NCI-H146 (cell line): ENCODE measurements at places on chromosomes 16 and 17.

DNA sequence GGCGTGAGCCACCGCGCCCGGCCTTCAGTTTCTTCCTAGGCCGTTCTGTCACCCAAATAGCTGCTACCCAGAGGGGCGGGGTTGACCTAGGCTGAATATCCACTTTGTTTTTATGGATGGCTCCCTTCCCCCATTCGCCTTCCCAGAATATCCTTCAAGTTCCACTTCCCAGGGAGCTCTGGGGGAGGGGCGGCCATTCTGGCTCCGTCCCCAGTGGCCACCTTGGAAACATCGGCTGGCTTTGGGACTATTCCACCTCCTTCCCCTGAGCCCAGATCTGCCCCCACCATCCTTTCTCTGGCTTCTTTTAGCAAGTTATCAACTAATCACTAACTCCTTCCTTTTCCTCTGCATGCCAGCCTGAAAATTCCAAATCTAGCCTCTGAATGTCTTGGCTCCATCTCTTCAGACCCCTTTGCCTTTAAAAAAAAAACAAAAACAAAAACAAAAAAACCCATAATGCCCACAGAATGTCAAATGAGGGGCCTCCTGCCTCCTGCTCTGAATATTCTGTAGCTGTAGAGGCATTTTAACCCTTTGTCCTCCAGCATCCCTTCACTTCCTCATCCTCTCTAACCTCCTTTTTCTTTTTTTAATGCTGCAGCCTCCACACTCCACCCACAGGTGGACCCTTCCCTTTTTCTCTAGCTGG lies 6.4 kb downstream of the ATP1B2 start:
- DNase-seq: no peak

DNA sequence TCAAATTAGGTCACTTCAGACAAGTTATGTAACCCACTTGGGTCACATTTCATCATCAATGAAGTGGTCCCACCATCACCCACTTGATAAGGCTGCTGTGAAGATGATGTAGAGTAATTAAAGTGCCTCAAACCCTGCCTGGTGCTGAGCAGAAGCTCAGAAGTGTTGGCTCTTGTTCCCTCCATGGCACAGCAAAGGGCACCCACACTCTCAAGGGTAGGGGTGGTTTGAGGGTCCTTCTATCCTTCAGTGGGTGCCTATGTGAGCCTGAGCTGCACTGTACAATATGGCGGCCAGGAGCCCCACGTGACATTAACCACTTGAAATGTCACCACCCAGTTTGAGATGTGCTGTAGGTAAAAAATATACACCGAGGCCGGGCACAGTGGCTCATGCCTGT lies 71.5 kb downstream of the CYTH1 start:
- DNase-seq: no peak

- DNase-seq: peak; percentile 15
These were observed 8.9 kb upstream of the CDC42EP4 start for GRCh38 chr17:73320601-73321264.

DNA sequence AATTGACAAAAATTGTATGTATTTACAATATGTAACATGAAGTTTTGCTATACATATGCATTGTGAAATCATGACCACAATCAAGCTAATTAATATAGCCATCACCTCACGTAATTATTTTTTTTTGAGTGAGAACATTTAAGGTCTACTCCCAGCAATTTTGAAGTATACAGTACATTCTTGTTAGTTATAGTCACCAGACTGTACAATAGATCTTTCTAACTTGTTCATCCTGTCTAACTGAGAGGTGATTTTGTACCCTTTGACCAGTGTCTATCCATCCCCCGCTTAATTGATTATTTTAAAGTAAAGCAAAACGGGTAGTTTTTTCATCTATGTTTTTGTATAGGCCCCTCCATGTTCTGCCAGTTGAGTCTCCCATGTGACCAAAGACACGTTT lies 30.3 kb downstream of the NTN1 start:
- no peak for DNase-seq

- DNase-seq: peak; percentile 51
These were observed 6.4 kb upstream of the LGALS3BP start for GRCh38 chr17:78986048-78986648.

DNA sequence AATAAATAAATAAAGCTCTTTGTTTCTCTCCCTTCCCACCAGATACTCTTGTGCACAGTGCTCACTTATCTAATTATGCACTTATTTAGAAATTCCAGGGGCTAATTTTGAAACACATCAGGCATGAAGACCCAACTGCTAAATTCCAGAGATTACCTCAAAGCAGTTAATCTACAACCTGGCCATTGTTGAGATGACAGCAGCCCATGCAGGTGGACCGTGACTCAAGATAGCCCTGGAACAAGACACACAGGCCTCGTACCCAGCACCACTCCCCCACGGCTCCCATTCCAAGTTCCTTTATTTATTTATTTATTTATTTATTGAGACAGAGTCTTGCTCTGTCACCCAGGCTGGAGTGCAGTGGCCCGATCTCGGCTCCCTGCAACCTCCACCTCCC lies 60.1 kb upstream of the NPEPPS start:
- no peak for DNase-seq

GRCh38 chr16:65786916-65787315 lies 579.6 kb upstream of the CDH5 start:
- no peak for DNase-seq

- DNase-seq: no peak
These were observed 205.4 kb downstream of the ANKFN1 start for GRCh38 chr17:56358651-56359050.

GRCh38 chr16:4752351-4753100 lies 14.4 kb downstream of the ZNF500 start:
- no peak for DNase-seq

DNA sequence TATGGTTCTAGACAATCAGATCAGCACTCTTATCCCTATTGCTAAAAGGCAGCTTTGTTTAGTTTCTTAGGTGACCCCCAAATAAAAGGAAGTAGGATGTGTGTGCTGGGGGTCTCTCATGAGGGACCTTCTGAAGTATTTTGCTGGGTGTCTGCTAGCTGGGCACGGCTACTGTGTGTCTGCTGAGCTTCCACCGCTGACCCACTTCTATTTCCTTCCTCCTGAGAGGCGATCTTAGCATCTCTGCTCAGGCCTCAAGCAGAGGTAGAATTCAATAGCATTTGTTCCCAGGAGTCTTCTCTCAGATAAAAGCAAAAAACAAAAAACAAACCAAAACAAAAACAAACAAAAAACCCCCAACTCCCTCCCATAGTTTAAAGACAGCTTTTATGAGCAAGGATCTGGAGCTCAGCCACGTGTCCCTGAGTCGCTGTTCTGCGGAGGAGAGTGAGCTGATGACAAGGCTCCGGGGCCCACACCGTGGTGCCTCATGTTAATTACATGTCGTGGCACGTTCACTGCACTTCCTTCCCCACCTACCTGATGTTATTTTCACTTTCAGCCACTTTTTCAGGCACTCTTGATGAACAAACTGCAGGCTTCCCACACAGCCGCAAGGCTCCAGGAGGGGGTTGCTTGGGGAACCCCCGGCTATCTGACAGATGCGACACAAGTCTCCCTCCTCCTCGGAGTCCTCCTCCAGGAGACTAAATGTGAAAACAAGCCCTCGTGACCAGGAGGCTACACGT lies 83.5 kb downstream of the MARCHF10 start:
- DNase-seq: no peak

- peak; percentile 42 for DNase-seq
These were observed 22.6 kb downstream of the RNF213 start for GRCh38 chr17:80283116-80283852.

GRCh38 chr16:85625485-85626117 lies 12.5 kb downstream of the GSE1 start:
- peak; percentile 57 for DNase-seq

DNA sequence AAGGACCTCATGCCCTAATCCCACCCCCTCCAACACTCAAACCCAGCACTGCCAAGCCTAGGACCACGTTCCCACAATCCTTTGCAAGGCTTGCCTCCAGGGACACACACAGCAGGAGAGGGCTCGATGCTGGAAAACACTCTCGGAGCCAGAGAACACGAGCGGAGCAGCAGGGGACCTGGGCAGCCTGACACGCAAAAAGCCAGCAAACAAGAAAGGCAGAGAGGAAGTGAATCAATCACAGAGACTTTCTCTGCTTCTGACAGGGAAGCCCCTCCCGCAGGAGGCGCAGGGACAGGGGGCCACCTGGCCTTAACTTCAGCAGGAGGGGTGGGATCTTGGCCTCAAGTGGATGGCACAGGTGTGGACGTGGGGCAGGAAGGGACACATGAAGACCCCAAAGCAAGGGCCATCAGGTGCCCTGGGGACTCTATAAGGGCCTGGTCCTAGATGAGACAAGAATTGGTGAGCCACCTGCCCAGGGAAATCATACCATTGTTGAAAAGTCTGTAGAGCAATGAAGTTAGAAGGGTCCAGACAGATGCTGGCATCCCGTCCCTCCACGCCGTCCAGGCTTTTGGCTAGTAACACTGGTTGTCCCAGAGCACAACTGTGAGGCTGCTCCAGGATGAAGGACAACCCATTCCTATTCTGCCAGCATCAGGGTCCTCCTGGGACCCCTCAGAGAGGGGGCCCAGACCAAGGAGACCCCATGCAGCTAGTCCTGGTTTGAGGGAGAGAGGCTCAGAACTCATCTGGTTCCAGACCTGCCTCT lies 2.2 kb downstream of the SDK2 start:
- DNase-seq: peak; percentile 36

- DNase-seq: no peak
These were observed 32.8 kb upstream of the NUDT16L1 start for GRCh38 chr16:4660454-4661007.

DNA sequence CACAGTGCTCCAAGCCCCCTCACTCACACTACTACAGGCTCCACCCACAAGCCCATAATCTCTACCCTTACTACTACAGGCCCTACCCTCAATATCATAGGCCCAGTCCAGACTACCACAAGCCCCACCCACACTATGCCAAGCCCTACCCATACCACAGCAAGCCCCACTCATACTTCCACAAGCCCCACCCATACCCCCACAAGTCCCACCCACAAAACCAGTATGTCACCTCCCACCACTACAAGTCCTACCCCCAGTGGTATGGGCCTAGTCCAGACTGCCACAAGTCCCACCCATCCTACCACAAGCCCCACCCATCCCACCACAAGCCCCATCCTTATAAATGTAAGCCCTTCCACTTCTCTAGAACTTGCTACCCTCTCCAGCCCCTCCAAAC lies 13.8 kb downstream of the RIPOR1 start:
- peak; percentile 22 for DNase-seq

GRCh38 chr16:81831722-81832126 lies 52.6 kb downstream of the PLCG2 start:
- no peak for DNase-seq

GRCh38 chr16:72355561-72355960 lies 183.6 kb upstream of the PMFBP1 start:
- DNase-seq: no peak

- DNase-seq: no peak
These were observed 32.9 kb upstream of the TOB1 start for GRCh38 chr17:50899005-50899460.
